Astrocyte of the hippocampus (primary cell): ENCODE measurements at places on chromosomes 11 and 22.

DNA sequence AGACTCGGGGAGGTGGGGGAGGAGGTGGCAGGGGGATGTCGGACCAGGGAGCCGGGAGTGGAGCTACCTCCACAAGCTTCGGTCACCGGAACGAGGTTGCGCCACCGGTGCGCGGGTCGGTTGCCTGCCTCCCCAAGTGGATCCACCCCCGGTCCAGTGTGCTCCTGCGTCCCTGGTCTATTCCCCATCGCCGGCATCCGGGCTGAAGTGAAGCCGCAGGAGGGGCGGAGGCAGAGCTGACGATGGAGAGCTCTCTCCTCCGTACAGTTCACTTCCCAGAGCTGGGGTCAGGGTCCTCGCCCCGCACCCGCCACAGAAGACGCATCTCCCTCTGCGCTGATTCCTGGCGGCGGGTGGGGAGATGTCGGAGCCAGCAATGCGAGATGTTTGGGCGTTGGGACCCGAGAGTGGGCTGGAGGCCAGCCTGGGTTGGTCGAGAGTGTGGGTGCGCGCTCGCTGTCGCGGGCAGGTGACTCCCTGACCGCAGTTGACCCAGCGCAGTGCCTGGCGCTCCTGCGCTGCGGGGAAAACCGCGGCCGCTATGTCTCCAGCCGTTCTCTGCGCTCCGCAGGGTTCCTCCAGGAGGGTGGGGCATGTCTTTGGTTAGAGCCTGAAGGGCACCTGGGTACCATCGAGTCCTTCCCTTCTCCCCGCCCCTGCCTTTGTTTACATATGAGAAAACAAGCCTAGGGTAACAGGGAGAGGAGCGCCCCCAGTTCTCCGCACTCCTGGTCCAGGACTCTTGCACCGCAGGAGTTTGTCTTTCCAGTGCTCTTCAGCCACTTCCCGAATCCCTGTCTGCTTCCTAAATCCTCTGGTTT is 1.7 kb downstream of the C11orf96 start:
- DNase-seq: peak; percentile 78

GRCh38 chr22:48378673-48379072 is 1449.0 kb downstream of the BRD1 start:
- DNase-seq: no peak

DNA sequence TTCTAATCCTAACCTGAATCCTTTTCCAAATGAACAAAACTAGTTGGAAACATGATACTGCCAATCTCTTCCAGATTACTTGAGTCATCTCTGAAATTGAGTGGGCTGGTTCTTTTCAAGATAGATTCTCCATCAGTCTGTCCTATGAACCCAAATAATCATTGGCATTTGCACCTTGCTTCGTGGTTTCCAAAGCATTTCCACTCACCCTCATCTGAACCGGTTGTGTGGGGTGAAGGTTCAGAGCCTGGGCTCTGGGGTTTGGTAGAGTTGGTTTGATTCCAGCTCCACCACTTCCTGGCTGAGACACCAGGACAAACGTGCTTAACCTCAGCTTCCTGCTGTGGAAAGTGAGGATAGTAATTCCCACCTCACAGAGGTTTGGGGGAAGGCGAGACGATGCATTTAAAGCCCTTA is 206.4 kb upstream of the E2F8 start:
- DNase-seq: no peak

DNA sequence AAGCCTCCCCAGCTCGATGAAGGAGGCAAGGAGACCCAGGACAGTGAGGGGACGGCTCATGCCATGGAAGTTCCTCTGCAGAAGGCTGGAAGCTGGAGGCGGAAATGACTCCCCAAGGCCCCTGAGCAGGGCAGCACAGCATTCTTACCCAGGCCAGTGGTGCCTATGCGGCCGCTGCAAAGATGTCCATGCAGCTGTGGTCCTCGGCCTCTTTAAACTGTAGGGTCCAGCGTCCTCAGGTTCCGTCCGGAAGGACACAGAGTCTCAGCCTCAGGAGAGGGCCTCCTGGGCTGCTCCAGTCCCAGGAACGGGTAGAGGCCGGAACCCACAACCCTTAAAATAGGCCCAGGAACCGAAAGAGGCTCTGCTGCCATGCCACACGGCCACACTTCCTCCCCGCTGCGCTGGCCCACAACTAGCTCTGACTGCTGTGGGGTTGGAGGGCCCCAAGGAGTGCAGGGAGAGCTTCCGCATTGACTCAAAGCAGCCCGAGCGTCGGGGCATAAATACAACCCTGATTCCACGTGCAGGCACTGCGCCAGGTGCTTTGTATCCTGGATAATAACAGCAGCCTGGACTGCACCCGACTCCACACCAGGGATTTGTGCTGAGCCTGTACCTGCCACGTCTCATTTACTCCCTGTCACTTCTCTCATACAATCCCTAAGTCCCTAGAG is 5.5 kb downstream of the KIAA0930 start:
- no peak for DNase-seq

GRCh38 chr22:30005213-30005857 is 74.9 kb upstream of the HORMAD2 start:
- peak; percentile 85 for DNase-seq

DNA sequence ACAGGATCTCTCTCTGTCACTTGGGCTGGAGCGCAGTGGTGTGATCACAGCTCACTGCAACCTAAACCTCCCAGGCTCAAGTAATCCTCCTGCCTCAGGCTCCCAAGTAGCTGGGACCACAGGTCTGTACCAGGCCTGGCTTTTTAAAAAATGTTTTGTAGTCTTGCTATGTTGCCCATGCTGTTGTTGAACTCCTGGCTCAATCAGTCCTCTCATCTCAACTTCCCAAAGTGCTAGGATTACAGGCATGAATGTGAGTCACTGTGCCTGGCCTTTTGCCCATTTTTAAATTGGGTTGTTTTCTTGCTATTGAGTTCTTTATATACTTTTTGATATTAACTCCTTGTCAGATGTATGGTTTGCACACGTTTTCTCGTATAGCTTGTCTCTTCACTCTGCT is 33.0 kb upstream of the PITPNB start:
- DNase-seq: peak; percentile 74

DNA sequence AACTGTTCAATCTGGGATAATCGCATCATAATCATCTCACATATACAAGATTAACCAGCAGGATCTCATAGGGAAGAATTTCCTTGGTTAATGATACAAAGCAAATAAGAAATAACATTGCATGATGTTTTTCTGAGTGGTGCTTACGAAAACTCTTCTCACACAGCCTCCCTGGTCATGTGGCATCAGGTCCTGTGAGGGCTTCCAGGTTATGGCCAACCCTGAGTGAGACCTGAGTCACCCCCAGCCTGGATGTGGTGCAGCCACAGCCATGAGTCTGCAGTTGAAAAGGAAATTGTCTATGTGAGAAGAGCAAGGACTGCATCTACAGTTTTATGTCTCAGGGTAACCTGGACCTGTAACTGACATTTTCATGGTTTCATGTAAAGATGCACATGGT is 90.5 kb upstream of the XKR3 start:
- no peak for DNase-seq

DNA sequence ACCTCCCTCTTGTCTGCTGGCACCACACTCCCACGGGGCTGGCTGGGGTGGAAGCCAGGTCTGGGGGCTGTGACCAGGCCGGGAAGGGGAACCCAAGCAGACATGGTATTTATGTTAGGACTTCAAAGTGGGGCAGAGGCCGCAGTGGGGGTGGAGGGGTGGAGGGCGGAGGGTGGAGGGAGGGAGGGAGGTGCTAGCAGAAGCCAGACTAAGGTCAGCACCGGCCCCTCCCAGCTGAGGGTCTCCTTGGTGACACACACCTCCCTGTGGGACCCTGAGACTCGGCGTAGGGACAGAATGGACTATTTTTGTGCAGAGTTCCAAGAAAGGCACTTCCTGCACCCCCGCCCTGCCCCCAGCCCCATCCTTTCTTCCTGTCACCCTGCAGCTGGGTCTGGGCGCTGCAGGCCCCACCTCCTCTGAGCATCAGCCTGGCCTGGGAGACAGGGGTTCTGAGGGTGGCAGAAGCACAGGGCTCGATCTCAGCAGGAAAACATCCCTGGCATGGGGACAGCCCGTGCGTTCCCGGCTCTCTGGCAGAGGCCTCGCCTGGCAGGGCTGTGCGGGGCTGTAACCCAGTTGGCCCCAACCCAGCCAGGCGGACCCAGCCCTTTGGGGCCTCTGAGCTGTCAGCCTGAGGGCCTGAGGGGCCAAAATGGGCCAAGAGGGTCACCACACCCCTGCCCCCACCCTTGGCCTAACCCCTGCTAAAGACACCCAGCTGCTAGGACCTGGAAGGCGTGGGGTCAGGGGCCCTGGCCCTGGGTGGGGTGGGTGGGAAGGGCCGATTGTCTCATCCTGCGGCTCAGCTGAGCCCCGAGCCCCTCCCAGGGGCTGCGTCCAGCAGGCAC is 9.6 kb upstream of the CD248 start:
- DNase-seq: peak; percentile 52

DNA sequence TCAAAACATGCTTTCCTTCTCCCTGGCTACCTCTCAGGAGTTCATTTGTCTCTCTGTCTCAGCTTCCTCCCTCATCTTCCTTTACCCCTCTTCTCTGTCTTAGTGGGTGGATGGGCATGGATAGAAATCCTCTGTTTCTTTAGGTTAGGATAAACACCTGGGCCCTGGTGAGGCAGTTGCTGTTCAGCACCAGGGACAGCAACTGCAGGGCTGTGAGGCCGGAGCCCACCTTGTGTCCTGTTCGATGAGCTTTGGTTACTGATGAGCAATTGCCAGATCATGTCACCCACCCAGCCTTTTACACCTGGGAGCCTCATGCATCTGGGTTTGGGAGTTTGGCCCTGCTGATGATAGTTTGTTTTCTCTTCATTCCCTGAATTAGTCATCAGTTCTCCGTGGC is 6.1 kb upstream of the CRYBB3 start:
- peak; percentile 45 for DNase-seq

DNA sequence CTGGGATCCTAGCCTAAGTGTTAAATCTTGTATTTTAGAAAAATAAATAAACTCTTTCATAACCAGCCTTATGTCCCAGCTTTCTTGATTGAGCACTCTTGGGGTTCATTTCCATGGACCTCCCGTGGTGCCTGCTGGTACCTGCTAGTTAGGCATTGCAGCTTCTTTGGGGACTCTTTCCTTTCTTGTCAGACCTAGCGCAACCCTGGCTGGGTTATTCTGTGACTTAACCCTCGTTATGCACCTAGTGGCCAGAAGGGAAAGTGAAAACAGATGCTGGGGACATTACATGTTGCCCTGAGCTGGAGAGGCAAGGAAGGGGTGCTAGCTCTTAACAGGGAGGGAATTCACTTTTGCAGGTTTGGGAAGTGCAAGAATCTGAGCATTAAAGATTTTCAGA is 46.8 kb downstream of the APIP start:
- no peak for DNase-seq

DNA sequence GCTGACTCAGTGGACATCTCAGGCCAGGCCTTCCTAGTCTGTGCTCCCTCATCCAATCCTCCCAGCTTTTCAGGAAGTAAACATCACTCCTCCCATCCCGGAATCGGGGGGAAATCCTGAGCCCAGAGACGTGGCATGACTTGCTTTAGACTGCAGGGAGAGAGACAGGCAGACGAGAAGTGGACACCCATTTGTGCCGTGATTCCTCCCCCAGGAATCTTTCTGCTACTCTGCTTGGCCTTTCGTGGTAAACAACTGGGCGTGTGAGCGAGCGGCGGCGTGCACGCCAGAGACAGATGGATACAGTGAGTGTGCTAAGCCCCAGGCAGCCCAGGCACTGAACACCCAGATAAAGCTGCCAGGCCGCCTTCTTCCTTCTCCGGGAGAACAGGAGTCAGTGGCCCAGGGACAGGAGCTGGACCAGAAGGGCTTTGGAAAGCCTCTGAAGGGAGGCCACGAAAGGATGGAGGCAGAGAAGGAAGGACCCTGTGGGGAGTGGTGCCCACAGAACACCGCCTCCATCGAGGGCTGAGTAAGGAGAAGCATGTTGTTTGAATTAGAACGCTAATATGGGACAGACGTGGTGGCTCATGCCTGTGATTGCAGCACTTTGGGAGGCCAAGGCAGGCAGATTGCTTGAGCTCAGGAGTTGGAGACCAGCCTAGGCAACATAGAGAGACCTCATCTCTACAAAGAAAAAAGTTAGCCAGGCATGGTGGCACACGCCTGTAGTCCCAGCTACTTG is 53.0 kb upstream of the PRR5 start:
- no peak for DNase-seq

- peak; percentile 37 for DNase-seq
Observed at GRCh38 chr11:11572386-11572785, 49.4 kb downstream of the GALNT18 start.
